ENCODE measurements at places on chromosomes 1 and 21.

DNA sequence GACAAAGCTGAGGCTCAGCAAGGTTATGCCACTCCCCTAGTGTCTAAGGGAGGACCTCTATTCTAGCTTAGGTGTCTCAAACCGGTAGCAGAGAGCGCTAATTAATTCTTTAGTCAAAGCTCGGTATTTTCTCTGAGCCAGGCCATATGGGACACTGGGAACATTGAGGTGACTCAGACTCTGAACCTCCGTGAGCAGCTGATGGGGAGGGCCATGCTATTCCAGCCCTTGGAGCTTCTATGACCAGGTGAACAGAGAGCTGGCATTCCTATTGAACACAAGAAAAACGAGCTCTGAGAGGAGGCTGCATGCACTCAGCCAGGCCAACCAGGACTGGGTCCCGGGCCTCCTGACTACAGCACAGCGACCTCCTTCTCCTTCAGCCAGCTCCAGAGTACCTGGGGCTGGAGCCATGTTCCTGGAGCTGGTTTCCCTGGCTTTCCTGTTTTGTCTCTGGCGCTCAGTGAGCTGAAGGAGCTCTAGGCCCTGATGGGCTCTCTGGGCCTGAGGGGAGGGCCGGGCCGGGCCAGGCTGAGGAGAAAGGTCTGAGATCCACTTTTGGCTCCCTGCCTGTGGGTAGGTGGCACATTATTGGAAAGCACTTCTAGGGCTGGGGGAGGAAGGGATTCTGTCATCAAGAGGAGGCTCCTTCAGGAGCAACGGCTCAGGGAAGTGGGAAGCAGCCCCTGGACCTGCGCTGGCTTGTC lies 37.0 kb downstream of the SLC9A1 start:
- DNase-seq: no peak

- DNase-seq: no peak
These were observed 109.0 kb upstream of the KCTD3 start for GRCh38 chr1:215458104-215458503.

GRCh38 chr21:35976481-35976880 lies 83.8 kb downstream of the SETD4 start:
- no peak for DNase-seq

DNA sequence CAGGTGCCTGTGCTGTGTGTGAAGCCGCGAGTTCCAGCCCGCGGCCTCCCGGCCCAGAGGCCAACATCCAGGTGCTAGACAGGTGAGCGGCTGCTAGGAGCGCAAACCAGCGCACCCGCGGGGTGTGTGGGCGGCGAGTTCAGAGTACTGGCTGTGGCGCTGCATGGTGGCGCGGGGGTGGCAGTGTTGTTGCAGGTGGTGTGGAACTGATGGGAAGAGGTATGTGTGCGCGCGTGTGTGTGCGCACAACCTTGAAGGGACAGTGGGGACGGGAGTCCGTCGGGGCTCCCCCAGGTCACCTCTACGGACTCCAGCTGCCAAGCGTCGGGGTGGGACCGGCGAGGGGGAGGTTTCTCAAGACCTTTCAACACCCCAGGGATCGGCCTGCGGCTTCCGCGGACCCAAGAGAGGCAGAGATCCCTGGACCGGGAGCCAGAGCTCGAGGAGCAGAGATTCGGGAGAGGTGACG lies 433 bp upstream of the DMBX1 start:
- DNase-seq: peak; percentile 63

DNA sequence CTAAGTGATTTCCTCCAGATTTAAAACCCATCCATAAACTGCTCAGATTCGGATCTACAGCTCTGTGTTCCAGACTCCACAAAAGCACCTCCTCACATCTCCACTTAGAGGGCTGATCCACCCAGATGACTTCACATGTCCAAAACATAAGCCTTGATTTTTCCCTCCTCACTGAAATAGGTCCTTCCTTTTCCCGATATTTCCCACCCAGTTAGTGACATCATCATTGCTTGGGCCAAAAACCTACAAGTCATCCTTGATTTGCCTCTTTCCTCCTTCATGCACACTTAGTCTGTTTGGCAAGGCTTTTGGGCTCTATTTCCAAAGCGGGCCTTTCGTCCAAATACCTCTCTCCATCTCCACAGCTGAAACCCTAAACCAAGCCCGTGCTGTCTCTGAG lies 32.3 kb downstream of the CCDC185 start:
- no peak for DNase-seq

- DNase-seq: no peak
These were observed 452.6 kb upstream of the CAMK1G start for GRCh38 chr1:209130886-209131285.

GRCh38 chr1:153478047-153478691 lies 17.7 kb upstream of the S100A7 start:
- no peak for DNase-seq

DNA sequence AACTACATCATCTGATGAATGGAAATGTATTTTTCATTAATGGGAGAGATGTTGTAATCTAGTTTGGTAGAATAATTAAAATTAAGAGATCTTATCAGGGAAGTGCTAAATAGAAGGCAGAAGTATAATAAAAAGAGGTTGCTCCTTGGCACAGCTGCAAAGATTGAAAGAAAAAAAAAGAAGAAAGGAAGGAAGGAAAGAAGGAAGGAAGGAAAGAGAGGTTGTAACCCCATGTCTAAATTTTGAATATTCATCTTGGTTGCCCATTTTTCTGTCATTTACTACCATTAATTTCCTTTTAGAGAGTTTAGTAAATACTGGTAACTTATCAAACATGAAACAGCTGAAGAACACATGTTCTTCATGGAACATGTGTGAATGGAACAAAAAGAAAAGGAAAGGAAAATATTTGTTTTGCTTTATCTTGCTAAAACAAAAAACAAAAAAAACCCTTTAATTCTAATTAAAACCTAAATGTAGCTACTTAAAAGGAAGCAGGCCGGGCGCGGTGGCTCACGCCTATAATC lies 10.5 kb upstream of the MDM4 start:
- DNase-seq: no peak

GRCh38 chr1:115089420-115090185 lies at the start of gene TSPAN2:
TSPAN2 (minus strand) TSS chr1:115089503; CDS start chr1:115089432, 71 bp downstream.
- DNase-seq: peak; percentile 49

DNA sequence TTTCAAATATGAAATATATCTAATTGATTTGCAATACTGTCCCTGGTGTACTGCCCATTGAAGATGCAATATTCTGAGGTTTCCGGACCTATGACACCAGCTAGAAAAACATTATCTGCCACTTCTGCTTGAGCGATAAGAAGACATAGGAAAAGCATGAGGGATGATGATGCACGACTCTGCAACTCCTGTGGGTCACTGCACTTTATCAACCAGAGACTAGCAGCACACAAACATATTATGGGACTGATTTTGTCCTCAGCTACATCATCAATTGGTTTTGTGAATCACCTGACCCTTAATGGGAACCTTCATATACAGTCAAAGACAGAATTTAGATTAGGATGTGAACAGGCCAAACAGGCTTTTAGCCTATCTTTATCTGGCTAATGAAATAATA lies 13.8 kb upstream of the KCNA3 start:
- no peak for DNase-seq

- no peak for DNase-seq
These were observed 249.1 kb upstream of the NR5A2 start for GRCh38 chr1:199778324-199778955.

- DNase-seq: no peak
These were observed 4.7 kb downstream of the ELF3 start for GRCh38 chr1:202014915-202015661.

- DNase-seq: no peak
These were observed 365.6 kb downstream of the ZP4 start for GRCh38 chr1:237525102-237525501.

DNA sequence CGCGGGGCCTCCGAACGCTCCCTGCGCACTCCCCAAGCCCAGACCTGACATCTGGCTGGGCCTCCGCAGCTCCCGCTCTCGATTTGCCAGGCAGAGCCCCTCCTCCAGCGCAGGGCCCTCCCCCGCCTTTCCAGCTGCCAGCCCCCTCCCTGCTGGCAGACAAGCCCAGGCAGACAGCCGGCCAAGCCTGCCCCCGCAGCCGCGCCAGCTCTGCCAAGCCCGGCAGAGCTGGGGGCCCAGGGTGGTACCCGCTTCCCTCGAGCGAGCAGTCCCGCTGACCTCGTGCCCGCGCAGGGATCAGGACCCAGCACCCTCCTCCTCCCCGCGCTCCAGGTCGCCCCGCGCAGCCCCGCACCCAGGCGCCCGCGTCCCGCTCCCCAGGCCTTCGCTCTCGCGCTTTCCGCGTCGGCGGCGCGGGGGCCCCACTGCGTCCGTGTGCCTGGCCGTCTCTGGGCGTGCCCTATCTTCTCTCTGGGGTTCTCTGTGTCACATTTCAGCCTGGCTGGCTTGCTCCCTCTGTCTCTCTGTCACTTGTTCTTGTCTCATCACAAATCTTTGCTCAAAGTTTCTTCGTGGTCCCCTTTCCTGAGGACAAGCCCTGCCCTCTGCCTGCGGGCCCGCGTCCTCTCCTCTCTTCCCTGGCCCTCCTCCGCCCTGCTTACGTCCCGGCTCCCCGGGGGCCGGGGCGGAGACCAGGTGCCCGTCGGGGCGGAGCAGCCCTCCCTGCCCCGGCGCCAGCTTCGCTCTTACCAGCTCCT lies 580 bp downstream of the INKA2 start:
- DNase-seq: peak; percentile 44

- peak; percentile 37 for DNase-seq
These were observed 812 bp upstream of the ARF1 start for GRCh38 chr1:228081578-228082213.

- DNase-seq: no peak
These were observed 149.8 kb upstream of the NR5A2 start for GRCh38 chr1:199877526-199878384.

- no peak for DNase-seq
These were observed 137.8 kb downstream of the SLC44A5 start for GRCh38 chr1:75472971-75473603.

DNA sequence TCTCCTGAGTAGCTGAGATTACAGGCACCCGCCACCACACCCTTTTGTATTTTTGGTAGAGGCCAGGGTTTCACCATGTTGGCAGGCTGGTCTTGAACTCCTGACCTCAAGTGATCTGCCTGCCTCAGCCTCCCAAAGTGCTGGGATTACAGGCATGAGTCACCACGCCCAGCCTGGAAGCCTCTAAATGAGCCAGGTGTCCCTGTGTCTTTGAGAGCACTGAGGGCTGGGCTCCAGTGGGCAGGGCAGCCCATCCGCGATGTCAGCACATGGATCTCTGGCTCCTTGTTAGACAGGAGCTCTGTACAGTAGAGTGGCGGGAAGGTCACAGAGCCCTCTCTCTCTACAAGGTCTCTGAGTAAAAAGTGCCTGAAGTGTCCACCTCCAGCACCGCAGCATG lies 124.3 kb downstream of the PGBD5 start:
- DNase-seq: no peak

DNA sequence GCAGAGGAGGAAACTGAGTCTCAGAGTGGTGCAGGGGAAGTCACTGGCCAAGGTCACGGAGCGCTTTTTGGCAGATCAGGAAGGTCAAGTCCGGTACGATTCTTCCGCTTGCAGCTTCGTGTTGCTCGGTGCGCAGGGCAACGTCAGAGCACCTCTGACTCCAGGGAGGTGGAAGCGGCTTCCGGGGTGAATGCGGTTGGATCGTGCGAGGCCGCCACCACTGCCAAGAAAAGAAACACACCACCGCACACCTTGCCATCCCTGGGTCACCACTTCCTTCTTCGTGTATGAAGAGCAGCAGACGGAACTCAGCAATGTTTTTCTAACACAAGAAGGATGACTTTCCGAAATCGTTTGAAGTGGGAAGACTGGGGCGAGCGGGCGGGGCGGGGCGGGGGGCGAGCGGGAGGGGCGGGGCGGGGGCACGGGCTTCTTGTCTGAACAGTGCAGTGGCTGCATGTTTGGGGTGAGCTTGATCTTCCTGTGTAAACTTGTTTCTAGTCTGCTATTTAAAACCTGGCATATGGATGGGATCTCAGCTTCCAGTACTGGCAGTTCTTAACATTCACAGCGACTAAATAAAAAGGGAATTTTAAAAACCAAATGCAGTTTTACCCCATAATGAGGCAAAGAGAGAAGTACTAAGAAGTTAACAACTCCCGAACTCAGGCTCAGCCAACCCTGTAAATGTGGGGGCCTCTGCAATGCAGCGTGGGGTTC lies 300.0 kb downstream of the RRAGC start:
- peak; percentile 84 for DNase-seq

DNA sequence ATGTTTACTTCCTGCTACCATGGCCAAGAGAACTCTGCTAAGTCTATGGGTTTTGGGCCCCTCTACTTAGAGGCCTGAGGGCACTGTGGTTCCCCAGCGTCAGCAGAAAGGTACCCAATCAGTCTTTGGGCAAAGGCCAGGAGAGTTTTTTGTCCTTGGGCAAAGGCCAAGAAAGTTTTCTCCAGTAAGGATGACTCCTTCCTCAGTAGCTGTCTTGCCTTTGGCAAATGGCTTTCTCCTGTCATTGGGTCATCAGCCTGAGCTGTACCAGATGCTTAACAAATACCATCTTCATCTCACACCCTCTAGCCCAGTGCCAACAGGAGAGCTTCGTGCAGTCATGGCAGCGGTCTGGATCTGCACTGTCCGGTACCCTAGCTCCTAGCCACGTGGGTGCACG lies 199.3 kb upstream of the TMEM51 start:
- no peak for DNase-seq

DNA sequence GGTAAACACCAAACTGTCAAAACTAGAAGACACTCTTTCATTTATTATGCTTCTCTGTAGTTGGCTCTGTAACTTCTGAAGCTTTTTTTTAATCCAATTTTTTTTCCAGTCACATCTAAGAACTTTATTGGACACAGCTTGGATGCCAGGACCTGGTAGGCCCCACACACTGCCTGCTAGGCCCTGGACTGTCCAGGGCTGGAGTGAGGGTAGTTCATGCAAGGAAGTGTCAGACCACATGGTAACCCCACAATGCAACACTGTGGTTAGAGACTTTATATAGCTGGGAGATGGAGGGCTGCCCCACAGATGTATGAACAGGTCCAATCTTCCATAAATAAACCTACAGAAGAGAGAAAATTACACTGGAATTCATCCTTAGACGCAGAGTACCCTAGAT lies 7.1 kb downstream of the SLC2A1 start:
- DNase-seq: no peak

DNA sequence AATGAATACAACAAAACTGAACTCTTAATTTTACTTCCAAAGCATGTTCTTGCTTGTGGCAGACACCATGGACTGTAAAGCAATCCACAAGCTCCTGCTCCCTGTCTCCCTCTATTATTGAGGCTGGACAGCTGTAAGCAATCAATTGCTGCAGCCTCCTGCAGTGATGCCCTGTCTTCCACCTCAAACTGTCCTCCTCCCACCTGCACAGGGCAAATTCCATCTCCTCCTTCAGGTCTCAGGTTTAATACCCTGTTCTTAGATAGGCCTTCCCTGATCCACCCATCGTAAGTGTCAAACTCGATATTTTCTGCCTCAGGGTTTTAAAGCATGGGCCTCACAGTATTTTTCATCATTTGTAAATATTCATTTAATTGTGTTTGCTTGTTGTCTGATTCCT lies 81.8 kb downstream of the LYST start:
- no peak for DNase-seq

DNA sequence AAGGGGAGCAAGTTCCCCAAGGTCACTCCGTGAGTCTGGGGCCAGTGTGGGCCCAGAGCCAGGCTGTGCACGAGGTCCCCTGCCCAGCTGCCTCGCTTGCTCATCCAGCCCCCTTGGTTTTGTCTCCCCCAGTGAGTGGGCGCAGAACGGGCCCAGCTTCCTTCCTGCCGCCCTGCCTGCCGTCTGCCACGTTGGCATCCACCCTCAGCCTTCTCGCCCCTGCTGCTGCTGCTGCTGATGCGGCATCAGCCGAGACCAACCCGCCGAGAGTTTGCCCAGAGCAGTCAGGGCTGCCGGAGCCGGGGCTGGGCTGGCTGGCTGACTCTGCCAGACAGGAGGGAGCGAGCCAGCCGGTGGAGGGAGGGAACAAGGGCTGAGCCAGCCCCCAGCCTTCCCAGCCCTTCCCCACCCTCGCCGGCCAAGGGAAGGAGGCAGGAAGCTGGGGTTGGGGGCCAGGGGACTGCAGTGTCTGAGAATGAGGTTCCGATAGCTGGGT lies 31.4 kb upstream of the WASF2 start:
- peak; percentile 66 for DNase-seq

All from activated CD4-positive, alpha-beta T cell treated with anti-CD3 and anti-CD28 coated beads for 48 hours (primary cell).